ENCODE measurements at places on chromosomes 11 and 22. TPM values are rescaled to one million over a fixed set of nuclear protein-coding genes. Genes with fewer than 3 reads are reported as not detected.

The SAMM50 gene
- polyA plus RNA-seq, result 61.7 TPM

The CATSPERZ gene
- 0.14 TPM for polyA plus RNA-seq

GRCh38 chr11:45436966-45437365 lies 150.8 kb upstream of the SYT13 start:
- DNase-seq, result no peak

GRCh38 chr11:115566180-115566764 lies 62.1 kb upstream of the CADM1 start:
- no peak for DNase-seq

DNA sequence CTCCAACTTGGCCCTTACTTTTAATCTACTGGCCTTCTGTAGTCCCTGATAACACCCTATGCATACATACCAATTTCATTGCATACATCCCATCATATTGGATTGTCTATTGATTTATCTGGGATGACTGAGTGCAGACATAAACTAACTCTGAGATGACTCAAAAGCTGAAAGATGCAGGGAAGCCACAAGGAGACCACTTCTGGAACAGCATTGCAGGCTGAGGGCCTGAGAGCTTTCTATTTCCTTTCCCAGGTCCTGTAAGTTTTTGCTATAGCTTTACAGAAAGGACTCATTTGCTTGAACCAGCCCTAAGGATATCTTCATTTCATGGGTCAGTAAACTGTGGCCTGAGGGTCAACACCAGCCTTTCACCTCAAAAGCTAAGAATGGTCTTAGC lies 15.1 kb upstream of the SPON1 start:
- no peak for DNase-seq

DNA sequence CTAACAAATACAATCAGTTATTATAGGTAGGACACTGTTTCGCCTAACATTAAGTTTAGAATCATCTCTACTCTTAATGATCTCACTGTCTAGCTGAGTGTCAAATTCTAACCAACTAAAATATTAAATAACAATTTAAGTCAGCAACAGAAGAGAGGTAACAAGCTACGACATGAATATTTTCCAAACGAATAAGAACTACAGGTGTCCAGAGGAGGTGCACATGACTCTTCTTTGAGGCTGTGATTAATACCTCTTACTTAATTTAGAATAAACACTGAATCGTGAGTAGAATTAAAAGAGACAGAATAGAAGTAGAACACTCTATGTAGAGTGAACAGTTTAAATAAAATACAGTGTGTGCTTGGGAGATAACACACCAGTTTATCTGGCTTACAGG lies 619.0 kb upstream of the ARHGAP42 start:
- no peak for DNase-seq

Data from AG04450 (cell line).